Spinal cord (tissue), 10 donors: ENCODE measurements at places on chromosomes 6 and 20. TPM values are rescaled to one million over a fixed set of nuclear protein-coding genes. Genes with fewer than 3 reads are reported as not detected.

GRCh38 chr6:2937627-2938003 is 33.8 kb downstream of the SERPINB6 start:
- DNase-seq: no peak

GRCh38 chr6:133093956-133094355 is 147.2 kb upstream of the EYA4 start:
- DNase-seq: no peak

Gene WFDC5
- polyA plus RNA-seq: 0.33 TPM

Gene RAB32
- 12.7 TPM for polyA plus RNA-seq

GRCh38 chr6:156639009-156639721 is 138.0 kb upstream of the ARID1B start:
- DNase-seq: no peak

- no peak for DNase-seq
These were observed at the start of gene SYTL3 for GRCh38 chr6:158649289-158650143. SYTL3 (plus strand) TSS chr6:158650054; CDS start chr6:158663269, 13,215 bp downstream.

- no peak for DNase-seq
These were observed 399.5 kb downstream of the PHF3 start for GRCh38 chr6:64034910-64035655.

Gene TMEM74B
- polyA plus RNA-seq: 37.4 TPM

DNA sequence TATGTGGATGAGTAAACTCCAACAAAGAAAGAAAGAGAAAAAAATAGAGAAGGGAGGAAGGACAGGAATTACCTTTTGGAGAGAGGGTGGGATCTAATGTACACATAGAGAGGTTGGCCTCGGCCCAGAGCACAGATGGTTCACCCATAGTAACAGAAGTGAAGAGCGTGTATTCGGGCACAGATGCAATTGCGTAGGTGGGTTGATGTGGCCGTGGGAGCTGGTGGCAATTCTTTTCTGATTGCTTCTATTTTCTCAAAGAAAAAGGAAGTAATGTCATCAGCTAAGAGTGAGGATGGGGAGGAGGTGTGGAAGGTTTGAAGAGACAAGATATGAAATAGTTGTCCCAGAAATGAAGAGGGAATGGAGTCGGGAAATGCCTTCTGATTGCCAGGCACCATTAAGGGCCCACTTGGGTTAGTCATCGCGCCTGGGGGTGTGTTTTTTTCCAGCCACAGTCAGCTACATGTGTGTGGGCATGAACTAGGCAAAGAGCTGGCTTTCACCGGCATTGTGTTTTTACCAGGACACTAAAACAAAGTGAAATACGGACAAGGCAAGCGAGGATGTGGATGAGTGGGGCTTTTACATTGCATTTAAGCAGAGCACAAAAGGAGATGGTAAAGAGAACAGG is 158.7 kb downstream of the SYNE1 start:
- DNase-seq: no peak

DNA sequence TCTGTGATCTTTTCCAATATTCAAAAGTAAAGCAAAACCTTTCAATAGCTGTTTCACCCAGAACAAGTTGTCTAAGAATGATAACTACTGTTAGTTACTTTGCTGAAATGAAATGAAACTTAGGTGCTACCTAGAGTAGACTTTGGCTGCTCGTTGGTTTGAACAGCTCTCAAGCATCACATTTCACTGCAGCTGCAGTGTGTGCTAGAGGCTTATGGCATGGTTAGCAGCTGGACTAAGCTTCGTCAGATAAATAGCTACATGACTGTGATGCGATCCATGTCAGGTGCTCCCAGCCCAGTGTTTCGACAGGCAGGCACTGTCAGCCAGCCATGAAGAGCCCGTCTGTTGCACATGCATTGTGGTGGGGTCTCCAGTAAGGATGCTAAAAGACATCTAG is 201.1 kb downstream of the TFAP2B start:
- peak; percentile 29 for DNase-seq

DNA sequence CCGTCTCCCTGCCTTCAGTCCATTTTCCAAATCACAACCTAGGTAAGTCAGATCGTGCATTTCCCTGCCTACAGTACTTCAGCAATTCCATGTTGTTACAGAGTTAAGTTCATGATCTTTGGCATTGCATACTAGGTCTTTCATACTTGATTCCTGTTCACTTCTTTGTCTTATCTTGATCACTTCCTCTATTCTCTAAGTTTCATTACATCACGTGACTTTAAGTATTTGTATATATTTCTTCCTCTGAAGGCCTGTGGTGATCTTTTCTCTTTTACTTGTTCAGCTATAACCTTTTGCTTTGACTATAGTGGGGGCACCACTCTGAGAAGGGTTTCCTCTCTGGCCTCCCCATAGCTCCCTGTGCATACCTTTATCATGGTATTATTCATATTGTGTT is 100.2 kb downstream of the TRMT11 start:
- DNase-seq: no peak

DNA sequence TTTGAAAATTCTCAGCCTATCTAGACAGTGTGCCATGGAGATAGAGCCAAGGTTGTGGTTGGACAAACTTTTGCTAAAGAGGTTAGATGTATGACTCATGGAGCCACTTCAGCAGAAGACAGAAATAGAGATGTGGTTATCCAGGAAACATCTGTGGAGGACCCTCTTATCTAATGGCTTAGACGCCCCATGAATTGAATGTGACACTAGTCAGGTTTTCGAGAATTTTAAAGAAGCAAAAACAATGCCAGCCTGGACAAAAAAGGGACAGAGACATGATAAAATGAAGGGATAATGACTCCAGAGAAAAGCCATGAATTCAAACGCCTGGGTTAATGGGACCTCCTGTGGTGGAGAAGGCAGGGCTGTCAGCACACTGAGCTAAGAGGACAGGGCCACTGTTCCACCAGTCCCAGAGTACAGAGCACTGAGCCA is 280.5 kb downstream of the CLVS2 start:
- no peak for DNase-seq

Gene PTK6
- polyA plus RNA-seq: 2.1 TPM

- DNase-seq: no peak
These were observed 41.8 kb downstream of the XRN2 start for GRCh38 chr20:21344961-21345360.

DNA sequence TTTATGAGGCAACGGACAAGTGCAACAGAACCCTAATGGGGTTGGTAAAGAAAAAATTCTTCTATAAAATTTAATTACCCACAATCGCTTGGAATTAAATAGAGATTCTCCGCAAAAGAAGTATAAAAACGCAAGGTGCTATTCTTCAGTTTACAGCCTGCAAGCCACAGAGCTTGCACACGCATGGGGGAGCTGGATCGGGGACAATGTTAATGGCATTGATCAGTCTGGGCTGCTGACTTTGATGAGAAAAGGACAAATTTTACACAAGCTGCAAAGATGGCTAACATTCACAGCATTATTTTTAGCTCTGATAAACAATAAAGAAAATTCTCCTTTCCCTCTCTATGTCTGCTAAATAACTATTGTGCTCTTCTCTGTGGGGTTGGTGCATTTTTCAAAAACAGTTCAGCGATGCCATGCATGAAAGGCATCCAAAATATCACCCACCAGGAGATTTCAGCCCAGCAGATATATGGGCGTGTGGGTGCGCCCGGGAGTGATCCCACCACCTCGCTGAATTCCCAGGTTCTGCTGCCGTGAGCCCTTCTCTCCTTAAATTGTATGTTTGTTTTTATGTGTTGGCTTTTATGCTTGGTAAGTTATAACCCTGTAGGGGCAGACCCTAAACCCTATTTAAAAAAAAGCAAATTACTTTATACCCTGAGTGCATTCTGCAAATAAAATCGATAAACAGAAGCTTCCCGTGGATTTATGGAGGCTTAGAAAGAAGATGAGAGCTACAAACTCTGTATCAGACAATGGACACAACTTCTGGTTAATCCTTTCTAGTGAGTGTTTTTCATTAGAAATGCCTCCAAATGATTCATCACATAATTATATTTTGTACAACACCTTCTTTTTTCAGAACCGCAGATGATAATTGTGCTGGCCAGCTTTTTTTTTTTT is 55.6 kb downstream of the NOX3 start:
- no peak for DNase-seq
